ENCODE measurements at places on chromosomes 1 and 21.

DNA sequence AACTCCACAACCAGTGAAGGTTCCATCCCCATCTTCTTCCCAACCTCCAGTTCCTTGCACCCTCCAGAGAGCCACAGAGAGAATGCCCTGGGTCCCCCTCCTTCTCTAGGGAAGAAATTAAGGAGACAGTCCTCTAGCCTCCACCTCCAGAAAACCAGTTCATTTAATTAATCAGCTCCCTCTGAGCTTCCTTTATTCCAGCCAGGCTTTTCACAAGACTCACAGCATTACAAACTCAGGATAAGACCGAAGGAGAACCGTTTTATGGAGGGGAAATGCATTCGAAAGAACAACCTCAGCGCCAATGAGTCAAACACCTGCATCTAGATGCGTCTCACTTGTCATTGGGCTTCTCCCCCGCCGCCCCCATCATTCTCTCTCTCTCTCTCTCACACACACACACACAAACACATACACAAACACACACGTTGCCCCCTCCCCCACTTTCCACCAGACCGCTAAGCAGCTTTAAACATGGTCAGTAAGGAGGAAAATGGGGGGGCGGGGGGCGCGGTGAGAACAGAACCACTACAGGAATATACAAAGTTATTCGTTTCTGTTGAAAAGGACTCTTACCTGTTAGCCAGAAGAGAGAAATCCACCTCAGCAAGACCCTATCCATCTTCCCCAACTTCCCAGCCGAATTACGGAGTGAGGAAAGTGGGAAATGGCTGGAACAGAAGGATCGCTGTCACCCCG, 544 bp downstream of the ILDR2 start:
- no peak for DNase-seq

DNA sequence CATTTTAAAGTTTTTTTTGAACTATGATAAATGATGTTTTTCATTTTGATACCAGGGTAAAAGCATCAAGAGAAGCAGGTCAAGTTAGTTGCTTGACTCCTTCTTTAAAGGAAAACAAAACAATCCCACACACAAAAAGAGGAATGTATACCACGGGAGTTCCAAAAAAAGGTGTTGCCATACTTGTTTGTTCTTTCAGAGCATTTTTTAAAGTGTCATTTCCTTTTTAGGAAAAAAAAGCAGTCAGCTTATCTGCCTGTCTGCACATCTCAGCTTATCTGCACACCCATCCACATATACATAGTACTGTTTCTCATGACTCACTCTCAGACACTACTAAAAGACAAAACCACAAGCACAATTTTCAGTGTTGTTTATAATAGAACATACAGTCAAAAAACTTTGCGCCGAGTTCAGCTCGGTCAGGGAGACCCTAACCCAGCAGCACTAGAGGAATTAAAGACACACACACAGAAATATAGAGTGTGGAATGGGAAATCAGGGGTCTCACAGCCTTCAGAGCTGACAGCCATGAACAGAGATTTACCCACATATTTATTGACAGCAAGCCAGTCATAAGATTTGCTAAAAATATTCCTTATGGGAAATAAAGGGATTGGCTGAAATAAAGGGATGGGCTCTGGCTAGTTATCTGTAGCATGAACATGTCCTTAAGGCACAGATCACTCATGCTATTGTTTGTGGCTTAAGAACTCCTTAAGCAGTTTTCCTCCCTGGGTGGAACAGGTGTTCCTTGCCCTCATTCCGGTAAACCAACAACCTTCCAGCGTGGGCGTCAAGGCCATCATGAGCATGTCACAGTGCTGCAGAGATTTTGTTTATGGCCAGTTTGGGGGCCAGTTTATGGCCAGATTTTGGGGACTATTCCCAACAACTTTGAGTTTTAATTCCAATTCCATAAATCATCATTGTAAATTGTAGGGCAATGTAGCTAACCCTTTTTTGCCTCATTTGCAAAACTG, 11.4 kb upstream of the MNDA start:
- no peak for DNase-seq

DNA sequence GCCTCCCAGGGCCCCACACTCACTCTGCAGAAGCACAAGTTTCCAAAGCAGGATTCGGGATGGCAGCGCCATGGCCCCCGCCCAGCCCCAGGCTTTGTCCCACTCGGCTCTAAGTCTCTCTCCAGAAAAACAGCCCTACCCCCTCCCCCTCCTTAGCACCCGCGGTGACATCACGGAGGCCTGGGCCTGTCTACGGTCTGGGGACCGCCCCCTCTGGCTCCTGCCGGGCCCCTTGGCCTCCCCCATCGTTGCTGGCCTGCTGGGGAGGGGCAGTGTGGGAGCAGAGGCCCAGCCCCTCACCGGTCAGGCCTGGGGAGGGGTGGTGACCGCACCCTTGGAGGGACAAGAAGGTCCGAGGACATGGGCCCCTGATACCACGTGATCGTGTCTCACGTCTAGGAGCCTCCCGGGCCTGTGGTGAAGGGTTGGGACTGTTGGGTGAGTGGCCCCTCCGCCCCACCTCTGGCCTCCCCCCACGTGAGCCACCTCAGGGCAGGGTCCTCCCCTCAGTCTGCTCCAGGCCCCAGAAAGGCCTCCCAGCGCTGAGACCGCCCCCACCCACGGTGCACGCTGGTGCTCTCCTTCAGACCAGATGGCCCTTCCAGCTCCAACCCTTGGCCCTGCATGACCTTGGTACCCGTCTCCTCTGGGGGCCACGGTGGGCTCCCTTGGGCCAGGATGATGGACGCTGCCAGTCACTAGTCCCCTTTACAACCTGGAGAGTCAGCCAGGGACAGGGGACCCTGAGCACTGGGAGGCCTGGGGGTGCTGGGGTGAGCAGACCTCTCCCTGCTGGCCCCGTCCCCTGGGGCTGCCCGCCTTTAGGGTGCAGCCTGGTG, at the start of gene MXRA8:
Gene MXRA8, minus strand, starts transcription at position 123 of the 839 bp plus-strand sequence. Its CDS starts 51 bp downstream, at position 72.
- DNase-seq: peak; percentile 66

GRCh38 chr1:246265481-246265880, 241.6 kb downstream of the SMYD3 start:
- DNase-seq: no peak

- DNase-seq: no peak
These were observed 1.6 kb upstream of the SH3D21 start for GRCh38 chr1:36304521-36304920.

GRCh38 chr1:21255284-21255942, 34.9 kb downstream of the ECE1 start:
- DNase-seq: peak; percentile 74

DNA sequence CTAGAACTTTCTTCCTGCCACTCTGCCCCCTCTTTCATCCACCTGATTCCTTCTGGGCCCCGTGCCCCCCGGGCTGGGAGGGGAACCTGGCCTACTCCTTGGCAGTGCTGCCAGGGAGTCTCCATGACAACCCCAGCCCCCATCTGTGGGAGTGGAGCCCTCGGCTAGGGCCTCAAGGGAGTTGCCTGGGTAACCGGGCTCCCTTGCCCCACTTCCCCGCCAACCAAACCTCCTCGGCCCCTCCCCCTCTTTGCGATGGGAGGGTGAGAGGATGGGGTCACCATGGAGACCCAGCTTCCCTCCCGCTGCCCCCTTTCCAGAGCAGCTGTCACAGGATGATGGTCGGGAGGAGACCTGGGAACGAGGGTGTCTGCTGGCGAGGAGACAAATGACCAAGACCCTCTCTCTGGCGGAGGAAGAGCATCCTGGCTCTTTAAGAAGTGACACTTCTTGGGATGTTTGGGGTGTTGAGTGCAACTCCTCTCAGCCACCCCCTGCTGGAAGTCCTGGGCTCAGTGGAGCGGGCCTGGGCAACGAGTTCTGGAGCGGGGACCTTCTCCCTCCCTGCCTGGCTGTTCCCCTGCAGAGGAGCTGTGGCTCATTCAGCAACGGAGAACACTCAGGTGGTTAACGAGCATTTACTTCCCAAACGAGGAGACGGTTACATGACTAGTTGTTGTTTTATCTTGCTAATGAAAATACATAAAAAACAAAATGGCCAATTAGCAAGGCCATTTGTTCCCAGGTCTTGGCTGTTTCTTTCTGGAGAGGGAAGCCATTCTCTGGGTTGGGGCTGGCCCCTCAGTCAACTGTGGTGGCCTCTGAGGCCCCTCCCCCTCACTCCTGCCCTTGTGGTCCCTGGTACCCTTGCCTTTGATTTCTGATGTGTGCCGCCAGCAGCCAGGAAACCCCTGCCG, 82.8 kb downstream of the UBIAD1 start:
- DNase-seq: no peak

GRCh38 chr1:87204921-87205320, 123.8 kb upstream of the LMO4 start:
- no peak for DNase-seq

DNA sequence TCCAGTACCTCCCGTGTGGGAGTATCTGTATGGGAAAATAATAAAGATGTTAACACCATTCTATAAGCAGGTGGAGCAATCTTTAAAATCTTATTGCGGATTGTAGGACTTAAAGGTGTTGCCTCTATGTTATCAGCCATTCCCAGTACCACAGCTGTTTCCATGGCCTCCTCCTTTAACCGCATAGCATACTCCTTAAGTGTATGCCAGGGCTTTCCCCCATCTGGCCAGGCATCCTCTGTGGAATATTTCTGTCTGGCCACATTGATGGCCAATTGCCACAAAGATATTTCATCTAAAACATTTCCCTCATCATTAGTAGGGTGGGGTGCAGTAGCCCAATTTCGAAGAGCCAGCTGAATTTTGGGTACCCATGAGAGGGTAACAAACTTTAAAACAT, 7.3 kb upstream of the STUM start:
- no peak for DNase-seq

DNA sequence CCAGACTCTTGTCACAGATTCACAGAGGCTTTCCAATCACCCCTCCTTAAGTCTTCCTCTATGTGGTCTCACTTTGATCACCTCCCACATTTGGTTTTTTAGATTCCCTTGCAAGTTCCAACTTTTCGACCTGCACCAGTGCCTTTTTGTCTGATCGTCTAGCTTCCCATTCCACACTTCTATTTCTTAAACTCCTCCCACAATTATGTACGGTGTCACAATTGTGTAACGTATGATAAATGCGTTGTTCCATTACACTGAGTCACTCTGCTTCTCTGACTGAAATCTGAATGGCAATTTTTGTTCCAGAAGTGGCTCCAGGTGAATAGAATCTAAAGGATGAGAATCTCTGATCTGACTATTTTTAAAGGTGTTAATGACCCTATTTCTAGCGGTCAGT, 320.1 kb downstream of the LMX1A start:
- no peak for DNase-seq

- DNase-seq: peak; percentile 5
These were observed 17.6 kb downstream of the FCRL4 start for GRCh38 chr1:157580179-157580827.

GRCh38 chr1:151820940-151821339, 10.7 kb downstream of the RORC start:
- no peak for DNase-seq

GRCh38 chr1:55156093-55156492, 59.1 kb downstream of the USP24 start:
- DNase-seq: no peak

- no peak for DNase-seq
These were observed 4.4 kb upstream of the JUN start for GRCh38 chr1:58788259-58788658.

GRCh38 chr1:224054611-224055010, 59.3 kb upstream of the FBXO28 start:
- no peak for DNase-seq

- DNase-seq: no peak
These were observed 99.5 kb downstream of the TGFB2 start for GRCh38 chr1:218444588-218444987.

DNA sequence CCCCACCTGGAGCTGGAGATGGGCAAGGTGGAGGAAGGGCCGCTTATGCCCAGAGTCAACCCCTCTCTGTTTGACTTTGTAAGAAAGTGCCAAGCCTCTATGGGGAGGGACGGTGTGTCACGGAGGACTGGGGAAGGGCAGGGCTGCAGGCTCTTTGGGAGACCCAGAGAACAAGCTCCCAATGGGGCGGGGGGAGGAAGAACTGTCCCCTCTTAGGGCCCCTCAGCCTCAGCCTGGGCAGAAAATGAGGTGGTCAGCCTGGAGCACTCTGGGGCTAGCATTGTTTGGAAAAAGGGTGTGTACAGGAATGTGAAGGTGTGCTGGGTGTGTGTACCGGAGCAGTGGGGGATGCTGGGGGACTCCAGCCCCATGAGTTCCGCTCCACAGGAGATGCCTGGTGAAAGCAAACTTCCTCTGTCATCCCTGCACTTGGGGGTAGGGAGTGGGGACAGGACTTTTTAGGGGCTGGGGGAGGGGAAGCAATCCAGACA, 1.2 kb upstream of the INAVA start:
- no peak for DNase-seq

- DNase-seq: no peak
These were observed 46.3 kb downstream of the AIDA start for GRCh38 chr1:222665964-222666363.

- DNase-seq: no peak
These were observed 65.7 kb upstream of the LRRC53 start for GRCh38 chr1:74578101-74578500.

DNA sequence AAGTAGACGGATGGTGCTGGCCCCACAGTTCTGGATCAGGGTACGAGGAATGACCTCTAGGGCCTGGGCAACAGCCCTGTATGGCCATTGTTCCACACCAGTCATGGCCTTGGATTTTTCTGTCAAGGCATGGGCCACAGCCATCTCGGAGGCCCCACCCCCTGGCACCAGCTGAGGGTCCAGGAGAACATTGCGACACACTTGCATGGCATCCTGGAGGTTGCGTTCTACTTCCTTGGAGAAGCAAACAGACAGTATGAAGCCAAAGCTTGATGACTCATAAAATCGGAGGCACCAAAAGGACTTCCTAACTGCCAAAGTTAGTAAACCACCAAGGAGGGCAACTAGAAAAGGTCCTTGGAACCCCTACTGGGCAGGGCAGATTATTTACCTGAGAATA, 11.9 kb upstream of the VHLL start:
- DNase-seq: no peak

- DNase-seq: no peak
These were observed 259.1 kb downstream of the CACNA1E start for GRCh38 chr1:181742426-181742825.

GRCh38 chr1:202270871-202271326, 70.8 kb downstream of the UBE2T start:
- DNase-seq: no peak

- no peak for DNase-seq
These were observed 165.2 kb downstream of the AK5 start for GRCh38 chr1:77446841-77447555.

DNA sequence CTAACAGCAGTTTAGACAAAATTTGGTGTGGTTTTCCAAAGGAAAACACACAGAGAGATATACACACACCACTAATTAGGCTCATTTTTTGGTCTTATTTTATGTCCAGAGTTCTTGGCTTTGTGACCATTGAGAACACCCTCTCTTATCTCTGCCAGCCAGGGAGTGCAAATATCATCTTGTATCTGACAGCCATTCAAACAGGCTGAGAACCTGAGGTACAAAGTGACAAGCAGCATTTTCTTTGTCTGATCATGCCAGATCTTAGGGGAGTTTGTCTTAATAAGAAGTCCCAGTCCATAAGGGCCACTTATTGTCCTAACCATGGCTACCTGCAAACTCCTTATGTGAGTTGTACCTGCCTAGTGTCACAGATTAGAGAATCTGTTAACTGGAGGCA, 1165.2 kb downstream of the BRINP3 start:
- DNase-seq: no peak
